ENCODE measurements at places on chromosomes 5 and 9.

GRCh38 chr9:115118879-115119218 lies 892 bp upstream of the TNC start:
- no peak for DNase-seq

GRCh38 chr5:115333164-115333563 lies 36.7 kb upstream of the CCDC112 start:
- DNase-seq: no peak

DNA sequence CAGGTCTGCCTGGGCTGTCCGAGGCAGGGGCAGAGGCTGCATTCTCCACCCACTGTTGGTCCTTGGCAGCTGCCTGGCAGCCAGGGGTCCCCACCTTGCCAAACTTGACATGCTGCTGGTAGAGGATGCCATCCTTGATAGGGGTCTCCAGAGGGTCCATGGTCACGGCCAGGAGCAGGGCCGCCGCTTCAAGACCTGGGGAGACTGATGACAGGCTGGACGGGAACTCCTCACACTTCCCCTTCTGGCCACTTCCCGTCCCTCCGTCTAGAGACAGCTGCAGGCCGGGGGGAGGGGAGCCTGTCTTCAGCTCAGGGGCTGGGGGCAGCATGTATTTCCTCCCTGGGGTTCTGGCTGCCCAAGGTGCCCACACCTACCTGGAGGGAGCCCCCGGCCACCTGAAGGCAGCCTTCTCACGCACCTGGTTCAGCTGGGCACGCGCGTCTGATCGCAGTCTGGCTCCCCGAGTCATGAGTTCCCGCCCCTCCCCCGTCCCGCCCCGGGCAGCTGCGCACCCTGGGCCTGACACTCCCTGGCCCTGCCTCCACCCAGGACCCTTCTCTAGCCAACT lies at the start of gene DOK3:
Gene DOK3 (minus strand): TSS at position 446 of the 571 bp plus-strand sequence. CDS start 286 bp downstream, at position 160.
- no peak for DNase-seq

- no peak for DNase-seq
Measured at GRCh38 chr9:70601000-70601951, 186.8 kb upstream of the KLF9 start.

DNA sequence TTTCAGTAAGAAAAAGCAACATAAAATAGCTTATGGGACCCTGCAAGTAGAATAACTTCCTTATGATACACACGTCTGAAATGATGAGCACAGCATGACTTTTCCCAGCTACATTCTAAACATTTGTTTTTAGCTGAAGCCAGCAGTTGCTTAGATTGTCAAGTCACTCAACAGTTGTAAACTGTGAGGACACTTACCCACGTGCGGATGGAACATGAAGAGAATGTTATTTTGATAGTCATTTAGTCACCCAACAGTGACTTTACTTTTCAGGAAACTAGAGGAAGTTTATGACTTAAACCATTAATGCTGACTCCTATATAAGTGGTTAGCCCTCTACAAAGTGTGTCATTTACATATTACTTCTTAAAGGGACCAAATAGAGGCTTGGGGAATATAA lies 3.0 kb downstream of the HACD4 start:
- no peak for DNase-seq
